ENCODE measurements at places on chromosomes 16 and 17. TPM values are rescaled to one million over a fixed set of nuclear protein-coding genes. Genes with fewer than 3 reads are reported as not detected.

Gene KCNJ12
- 2.8 TPM for total RNA-seq

GRCh38 chr17:72461757-72462156 lies 340.9 kb downstream of the SOX9 start:
- peaks cover 46% of the 10 kb centered on the region for H3K4me1 ChIP-seq
- no peak for DNase-seq
- H3K27ac ChIP-seq = no peak overlapping the region

DNA sequence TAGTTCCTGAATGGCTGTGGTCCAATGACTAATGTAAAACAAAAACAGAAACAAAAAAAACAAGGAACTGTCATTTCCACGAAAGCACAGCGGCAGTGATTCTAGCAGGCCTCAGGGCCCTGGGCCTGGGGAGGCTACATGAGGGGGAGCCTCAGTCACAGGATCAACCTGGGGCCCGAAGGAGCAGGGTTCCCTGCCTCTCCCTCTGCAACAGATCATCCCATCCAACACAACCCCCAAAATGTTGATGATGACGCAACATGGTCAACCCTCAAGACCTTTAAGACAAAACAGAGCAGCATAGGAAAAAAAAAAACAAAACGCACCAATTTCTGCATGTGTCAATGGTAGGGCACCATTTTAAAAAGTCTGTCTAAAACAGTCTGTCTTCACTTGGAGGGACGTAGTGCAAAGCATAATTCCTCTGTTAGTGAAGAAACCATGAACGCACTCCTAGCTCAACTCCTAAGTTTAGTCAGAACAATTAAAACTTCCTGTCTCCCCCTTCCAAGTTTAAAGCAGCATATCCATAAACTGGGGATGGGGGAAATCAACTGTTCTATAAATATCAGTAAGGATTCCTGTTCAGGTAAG lies 32.3 kb downstream of the AXIN2 start:
- peaks cover 7% of the 10 kb centered on the region for H3K36me3 ChIP-seq
- peaks cover 21% of the 10 kb centered on the region for H3K4me1 ChIP-seq
- no peak for DNase-seq

DNA sequence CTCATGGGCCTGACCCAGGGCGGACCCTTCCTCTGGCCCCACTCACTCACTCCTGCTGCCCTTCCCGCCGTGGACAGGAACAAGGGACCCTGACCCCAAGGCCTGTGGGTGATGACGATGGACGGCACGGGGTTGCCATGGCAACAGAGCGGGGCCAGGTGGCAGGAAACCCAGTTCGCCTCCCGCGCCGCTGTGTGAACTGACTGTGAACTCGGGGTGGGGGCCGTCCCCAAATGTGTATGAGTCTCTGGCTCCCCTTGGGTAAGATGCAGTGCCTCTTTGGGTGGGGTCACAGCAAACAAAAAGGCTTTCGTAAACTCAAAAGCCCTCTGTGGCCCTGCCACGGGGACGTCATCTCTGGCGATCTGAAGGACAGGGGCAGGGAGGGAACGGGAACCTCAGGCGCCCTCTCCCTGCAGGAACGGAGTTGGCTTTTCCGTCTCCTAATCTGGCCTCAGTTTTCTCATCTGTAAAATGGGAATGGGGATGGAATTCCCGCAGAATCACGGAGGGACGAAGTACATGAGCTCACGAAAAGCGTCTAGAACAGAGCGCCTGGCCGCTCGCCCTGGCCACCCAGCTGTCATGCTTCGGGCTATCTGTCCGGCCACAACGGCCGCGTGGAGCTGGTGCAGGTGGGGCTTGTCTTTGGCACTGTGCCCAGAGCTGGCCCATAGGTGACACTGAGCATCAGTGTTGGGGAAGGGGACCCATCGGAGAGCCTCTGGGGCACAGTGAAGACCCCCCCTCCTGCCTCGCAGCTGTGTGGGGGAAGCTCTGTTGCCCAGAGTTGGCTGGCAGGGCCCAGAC lies 44.9 kb upstream of the PABPN1L start:
- no peak overlapping the region for H3K4me3 ChIP-seq
- no peaks in the 10 kb centered on the region for H3K36me3 ChIP-seq
- H3K27ac ChIP-seq = no peak overlapping the region
- H3K27me3 ChIP-seq = peaks cover 6% of the 10 kb centered on the region
- H3K4me1 ChIP-seq = peaks cover 22% of the 10 kb centered on the region
- no peak for DNase-seq

- no peak overlapping the region for H3K27ac ChIP-seq
- no peaks in the 10 kb centered on the region for H3K36me3 ChIP-seq
- no peak for DNase-seq
- H3K4me1 ChIP-seq = peaks cover 60% of the 10 kb centered on the region
Measured at GRCh38 chr17:62823111-62823893, 15.2 kb upstream of the MARCHF10 start.

- no peak for DNase-seq
- H3K27me3 ChIP-seq = peaks cover 68% of the 10 kb centered on the region
- peaks cover 3% of the 10 kb centered on the region for H3K36me3 ChIP-seq
- peaks cover 5% of the 10 kb centered on the region for H3K4me1 ChIP-seq
Measured at GRCh38 chr17:74853048-74853397, 6.7 kb downstream of the GRIN2C start.

DNA sequence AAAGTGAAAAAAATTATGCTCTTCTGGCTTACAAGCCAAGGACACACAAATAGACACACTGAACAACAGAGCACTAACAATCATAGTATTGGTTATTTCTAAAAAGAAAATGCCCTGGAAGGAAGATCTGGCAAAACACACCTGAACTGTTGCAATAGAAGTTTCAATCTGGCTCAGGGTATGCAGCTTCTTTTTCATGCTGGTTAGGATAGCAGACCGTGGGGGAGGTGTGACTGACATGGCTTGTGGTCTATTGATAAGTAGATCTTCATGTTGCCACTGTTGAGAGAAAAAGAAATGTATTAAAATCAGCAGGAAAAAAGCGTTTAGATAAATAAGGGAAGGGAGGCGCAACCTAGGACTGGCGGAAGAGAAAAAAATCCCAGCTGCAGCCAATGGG lies 26.5 kb upstream of the ARL6IP1 start:
- no peak overlapping the region for H3K4me3 ChIP-seq
- no peak overlapping the region for H3K27ac ChIP-seq
- no peaks in the 10 kb centered on the region for H3K27me3 ChIP-seq
- peaks cover 17% of the 10 kb centered on the region for H3K36me3 ChIP-seq
- no peaks in the 10 kb centered on the region for H3K4me1 ChIP-seq
- no peak for DNase-seq

- no peak overlapping the region for H3K27ac ChIP-seq
- H3K27me3 ChIP-seq = peaks cover 20% of the 10 kb centered on the region
- no peak for DNase-seq
- H3K4me3 ChIP-seq = peak overlapping the region; percentile 25
Measured at GRCh38 chr17:7282752-7283321, 1.3 kb downstream of the SLC2A4 start.

Gene TP53TG3
- total RNA-seq = not detected

DNA sequence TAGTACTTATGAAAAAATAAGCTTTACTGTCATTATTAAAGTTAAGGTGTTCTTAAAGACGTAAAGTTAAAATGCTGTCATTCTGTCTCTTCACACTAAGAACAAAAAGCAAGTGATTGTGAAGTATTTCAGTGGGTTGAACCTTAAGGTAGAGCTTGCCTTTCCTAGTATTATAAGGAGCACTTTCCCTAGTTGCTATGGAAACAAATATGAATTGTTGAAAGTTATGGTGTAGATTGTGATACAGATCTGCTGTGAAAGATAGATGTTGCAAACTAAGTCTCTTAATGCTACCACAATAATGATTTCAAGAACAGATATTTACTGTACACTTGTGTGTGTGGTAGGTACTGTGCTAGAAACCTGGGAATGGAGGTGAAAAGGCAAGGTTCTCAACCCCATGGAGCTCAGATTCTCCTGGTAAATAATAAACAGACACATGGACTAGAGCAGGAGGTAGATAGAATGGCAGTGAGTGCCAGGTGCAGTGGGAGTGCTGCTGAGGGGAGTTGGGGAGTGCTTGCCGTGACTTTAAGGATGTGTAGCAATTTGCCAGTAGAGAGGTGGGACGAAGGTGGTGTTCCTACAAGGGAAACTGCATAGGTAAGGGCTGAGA lies 34.7 kb downstream of the MRTFB start:
- H3K27ac ChIP-seq = no peak overlapping the region
- no peak for DNase-seq
- H3K4me3 ChIP-seq = no peak overlapping the region
- H3K36me3 ChIP-seq = no peaks in the 10 kb centered on the region
- no peaks in the 10 kb centered on the region for H3K27me3 ChIP-seq
- H3K4me1 ChIP-seq = peaks cover 32% of the 10 kb centered on the region

DNA sequence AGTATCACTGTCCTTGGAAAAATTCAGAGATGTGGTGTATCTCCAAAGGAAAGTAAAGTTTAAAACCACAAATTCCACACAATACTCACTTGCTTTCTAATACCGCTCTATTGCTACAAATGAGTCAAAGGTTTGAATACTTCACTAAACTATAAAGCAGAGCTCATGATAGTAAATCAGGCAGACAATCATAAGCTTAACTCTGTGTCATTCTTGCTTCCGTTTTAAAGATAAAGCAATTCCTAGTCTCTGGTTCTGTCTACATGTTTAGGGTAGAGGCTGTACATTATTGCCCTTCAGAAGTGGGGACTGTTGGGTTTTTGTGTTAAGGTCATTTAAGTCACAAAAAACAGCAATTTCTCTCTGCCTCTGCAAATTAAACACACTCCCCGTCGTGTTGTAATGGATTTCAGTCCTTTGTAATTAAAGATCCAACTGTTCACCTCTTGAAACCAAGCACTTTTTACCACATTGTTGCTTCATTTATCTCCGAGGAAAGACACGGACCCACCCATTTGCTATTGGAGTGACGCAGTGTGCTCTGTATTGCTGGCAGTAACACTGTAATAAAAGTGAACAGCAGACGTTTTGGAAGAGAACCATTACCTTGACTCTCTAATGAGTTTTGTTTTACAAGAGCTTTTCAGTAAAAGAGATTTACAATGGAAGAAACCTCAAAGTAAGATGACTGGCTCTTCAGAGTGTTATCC lies 83.1 kb upstream of the CNTNAP4 start:
- H3K4me1 ChIP-seq = no peaks in the 10 kb centered on the region
- DNase-seq = no peak
- no peaks in the 10 kb centered on the region for H3K36me3 ChIP-seq
- H3K27me3 ChIP-seq = peaks cover 1% of the 10 kb centered on the region

Gene FOXL1
- total RNA-seq = 10.1 TPM

Gene EPX
- total RNA-seq = not detected

Gene UMOD
- not detected for total RNA-seq

GRCh38 chr16:25073854-25074253 lies 37.7 kb upstream of the LCMT1 start:
- no peaks in the 10 kb centered on the region for H3K27me3 ChIP-seq
- no peak for DNase-seq
- no peak overlapping the region for H3K27ac ChIP-seq
- no peaks in the 10 kb centered on the region for H3K36me3 ChIP-seq
- no peaks in the 10 kb centered on the region for H3K4me1 ChIP-seq

DNA sequence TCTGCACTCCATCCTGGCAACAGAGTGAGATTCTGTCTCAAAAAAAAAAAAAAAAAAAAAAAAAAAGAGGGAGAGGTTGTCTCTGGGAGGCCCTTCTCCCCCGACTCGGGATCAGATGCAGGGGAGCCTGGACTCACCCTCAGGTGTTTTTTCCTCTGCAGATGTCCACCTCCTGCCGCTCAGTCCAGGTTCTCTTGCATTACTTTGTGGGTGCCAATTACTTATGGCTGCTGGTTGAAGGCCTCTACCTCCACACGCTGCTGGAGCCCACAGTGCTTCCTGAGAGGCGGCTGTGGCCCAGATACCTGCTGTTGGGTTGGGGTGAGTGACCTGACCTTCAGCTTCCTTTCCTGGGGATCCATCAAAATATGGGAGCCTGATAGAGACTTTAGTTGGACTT lies 34.1 kb downstream of the GLP2R start:
- no peaks in the 10 kb centered on the region for H3K27me3 ChIP-seq
- H3K4me1 ChIP-seq = no peaks in the 10 kb centered on the region
- no peak for DNase-seq
- peaks cover 24% of the 10 kb centered on the region for H3K36me3 ChIP-seq
- no peak overlapping the region for H3K27ac ChIP-seq

Gene PRR15L
- total RNA-seq = not detected

GRCh38 chr16:22014271-22014873 lies 6.5 kb downstream of the MOSMO start:
- no peaks in the 10 kb centered on the region for H3K27me3 ChIP-seq
- H3K4me3 ChIP-seq = no peak overlapping the region
- no peak for DNase-seq
- H3K4me1 ChIP-seq = peaks cover 7% of the 10 kb centered on the region
- no peak overlapping the region for H3K27ac ChIP-seq

- H3K27me3 ChIP-seq = peaks cover 26% of the 10 kb centered on the region
- H3K4me1 ChIP-seq = peaks cover under 1% of the 10 kb centered on the region
- no peak overlapping the region for H3K4me3 ChIP-seq
- peaks cover 2% of the 10 kb centered on the region for H3K36me3 ChIP-seq
- H3K27ac ChIP-seq = no peak overlapping the region
Measured at GRCh38 chr17:55340176-55340575, 75.4 kb downstream of the HLF start.

- peaks cover 14% of the 10 kb centered on the region for H3K36me3 ChIP-seq
- DNase-seq = no peak
- H3K4me1 ChIP-seq = peaks cover 21% of the 10 kb centered on the region
- H3K27ac ChIP-seq = no peak overlapping the region
- H3K27me3 ChIP-seq = no peaks in the 10 kb centered on the region
- H3K4me3 ChIP-seq = peak overlapping the region; percentile 40
Measured at GRCh38 chr17:40176754-40177110, 538 bp upstream of the RAPGEFL1 start.

GRCh38 chr17:43772877-43773648 lies 5.7 kb downstream of the DUSP3 start:
- H3K4me3 ChIP-seq = no peak overlapping the region
- peaks cover 44% of the 10 kb centered on the region for H3K36me3 ChIP-seq
- DNase-seq = no peak
- peaks cover 17% of the 10 kb centered on the region for H3K4me1 ChIP-seq
- no peak overlapping the region for H3K27ac ChIP-seq

- H3K27ac ChIP-seq = no peak overlapping the region
- no peak overlapping the region for H3K4me3 ChIP-seq
- no peaks in the 10 kb centered on the region for H3K4me1 ChIP-seq
- no peaks in the 10 kb centered on the region for H3K36me3 ChIP-seq
- peak; percentile 77 for DNase-seq
Measured at GRCh38 chr17:16930571-16931317, 41.2 kb downstream of the TNFRSF13B start.

- H3K27me3 ChIP-seq = peaks cover 26% of the 10 kb centered on the region
- no peak for DNase-seq
- no peaks in the 10 kb centered on the region for H3K36me3 ChIP-seq
- H3K4me3 ChIP-seq = no peak overlapping the region
- H3K4me1 ChIP-seq = no peaks in the 10 kb centered on the region
- no peak overlapping the region for H3K27ac ChIP-seq
Measured at GRCh38 chr16:10862438-10862837, 14.6 kb upstream of the CIITA start.

GRCh38 chr16:48680881-48681280 lies 70.9 kb upstream of the N4BP1 start:
- H3K36me3 ChIP-seq = no peaks in the 10 kb centered on the region
- H3K27me3 ChIP-seq = peaks cover 29% of the 10 kb centered on the region
- H3K4me1 ChIP-seq = no peaks in the 10 kb centered on the region
- DNase-seq = no peak
- no peak overlapping the region for H3K4me3 ChIP-seq
- no peak overlapping the region for H3K27ac ChIP-seq

Gene TEKT1
- total RNA-seq = not detected

Measured in chondrocyte (in vitro differentiated cells).